Ovary (tissue), 10 donors: ENCODE measurements at places on chromosomes 3 and 15. TPM values are rescaled to one million over a fixed set of nuclear protein-coding genes. Genes with fewer than 3 reads are reported as not detected.

DNA sequence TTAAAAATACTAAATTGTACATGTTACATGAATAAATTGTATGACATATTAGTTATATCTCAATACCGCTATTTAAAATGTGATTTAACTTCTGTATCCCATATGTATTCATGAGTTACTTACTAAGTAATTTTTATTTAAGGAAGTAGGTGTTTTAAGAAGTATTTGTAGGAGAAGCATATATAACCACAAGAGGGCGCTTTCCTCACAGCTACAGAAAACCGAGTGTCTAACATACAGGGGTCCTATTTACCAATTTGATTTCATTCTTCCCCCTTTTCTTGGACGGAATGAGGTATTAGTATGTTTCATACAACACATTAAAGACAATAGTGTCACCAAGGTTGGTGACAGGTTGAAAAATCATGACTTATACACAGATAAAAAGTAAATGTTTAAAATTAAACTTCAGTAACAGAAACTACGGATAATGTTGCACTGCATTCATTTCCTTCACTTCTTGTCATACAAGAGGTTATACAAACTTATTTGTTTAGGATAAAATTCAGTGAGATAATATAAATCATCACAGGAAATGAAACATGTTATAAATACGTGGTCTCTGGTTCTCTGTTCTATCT is 253.6 kb downstream of the MAGI1 start:
- no peak for DNase-seq

GRCh38 chr3:20225769-20226168 is 39.8 kb upstream of the SGO1 start:
- no peak for DNase-seq

- no peak for DNase-seq
These were observed 15.0 kb downstream of the ATR start for GRCh38 chr3:142563496-142563997.

DNA sequence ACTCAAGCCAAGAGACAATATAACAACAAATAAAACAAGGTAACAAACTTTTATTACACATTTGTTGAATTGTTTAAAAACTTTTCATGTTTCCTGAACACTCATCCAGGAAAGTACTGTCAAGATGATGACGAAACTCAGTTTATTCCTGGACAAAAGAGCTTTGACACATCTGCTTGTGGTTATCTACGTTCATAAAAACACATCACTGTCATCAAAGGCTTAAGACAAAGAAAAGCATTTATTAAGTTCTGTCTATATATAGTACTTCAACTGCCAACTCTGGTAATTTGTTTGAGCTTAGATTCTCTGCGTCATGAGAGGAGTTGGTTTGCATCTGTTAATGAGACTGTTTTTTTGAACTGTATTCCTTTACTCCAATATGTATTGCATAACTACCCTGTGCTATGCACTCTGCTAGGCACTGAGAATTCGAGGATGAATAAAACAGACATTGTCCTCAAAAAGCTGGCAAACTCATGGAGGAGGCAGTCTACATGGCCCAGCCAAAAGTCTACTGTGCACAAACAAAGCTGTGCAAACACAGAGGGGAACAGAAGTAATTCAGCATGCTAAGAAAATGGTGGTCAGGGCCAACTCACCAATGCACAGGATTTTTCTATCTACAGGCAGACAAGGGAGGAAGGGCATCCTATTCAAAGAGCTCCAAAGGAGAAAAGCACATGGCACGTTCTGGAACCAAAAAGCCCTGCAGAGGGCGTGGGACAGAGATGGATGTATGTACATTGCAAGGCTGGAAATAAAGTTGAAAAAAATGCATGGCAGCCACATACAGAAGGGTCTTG is 21.5 kb downstream of the PLD1 start:
- no peak for DNase-seq

DNA sequence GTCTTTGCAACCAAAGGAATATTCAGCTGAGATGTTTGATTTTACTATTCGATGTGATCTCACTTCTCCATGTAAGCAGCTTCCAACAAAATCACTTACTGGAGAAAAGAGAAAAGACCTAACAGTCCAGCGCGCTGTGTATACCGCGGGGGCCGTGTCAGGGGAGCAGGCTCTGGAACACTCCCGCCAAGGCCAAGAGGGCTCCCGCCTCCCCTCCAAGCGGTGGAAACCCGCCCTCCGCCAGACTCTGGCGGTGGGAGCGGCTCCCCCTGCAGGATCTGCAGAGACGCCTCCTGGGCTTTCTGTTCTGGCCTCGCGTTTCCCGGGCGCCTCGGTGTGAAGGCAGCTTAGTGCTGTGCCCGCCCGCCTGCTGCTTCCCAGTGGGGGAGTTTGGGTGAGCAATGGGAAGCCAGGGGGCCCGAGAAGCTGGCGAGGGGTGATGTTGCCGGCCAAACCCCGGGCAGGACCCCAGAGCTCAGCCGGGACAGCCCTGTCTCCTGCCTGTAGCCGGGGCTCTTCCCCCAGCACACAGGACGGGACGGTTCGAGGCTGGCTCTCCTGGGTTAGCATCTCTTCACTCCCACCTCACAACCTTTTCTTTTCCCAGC is 36.3 kb downstream of the CHST14 start:
- peak; percentile 90 for DNase-seq

- DNase-seq, result no peak
These were observed 39.7 kb downstream of the SEMA5B start for GRCh38 chr3:122987736-122988319.

DNA sequence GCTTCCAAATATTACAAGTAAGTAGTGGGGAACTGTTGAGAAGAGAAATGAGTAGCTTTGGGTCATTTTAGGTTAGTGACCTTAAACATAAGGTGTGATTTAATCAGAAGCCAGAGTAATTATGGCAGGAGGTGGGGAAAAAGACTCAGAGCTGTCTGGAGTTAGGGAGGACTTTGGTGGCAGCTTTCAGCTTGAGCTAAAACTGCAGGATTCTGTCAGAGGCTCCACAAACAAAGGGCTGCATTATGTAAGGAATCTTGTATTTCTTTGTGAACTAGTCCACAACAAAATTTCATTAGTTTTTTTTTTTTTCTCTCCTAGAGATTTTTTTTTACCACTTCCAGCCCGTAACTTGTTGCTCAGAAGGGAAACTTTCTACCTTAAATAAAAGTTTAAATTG is 345.3 kb downstream of the TIGIT start:
- DNase-seq, result no peak

DNA sequence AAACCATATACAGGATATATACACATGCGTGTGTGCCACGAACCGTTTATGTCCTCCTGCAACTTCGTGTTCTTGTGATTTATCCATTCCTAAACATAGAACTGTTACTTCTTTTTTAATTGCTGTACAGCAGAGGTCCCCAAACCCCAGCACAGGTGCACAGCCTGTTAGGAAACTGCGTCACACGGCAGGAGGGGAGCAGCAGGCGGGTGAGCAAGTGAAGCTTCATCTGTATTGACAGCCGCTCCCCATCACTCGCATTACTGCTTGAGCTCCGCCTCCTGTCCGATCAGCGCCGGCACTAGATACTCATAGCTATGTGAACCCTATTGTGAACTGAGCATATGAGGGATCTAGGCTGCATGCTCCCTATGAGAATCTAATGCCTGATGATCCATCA is 34.9 kb upstream of the NRROS start:
- DNase-seq, result no peak

- no peak for DNase-seq
These were observed 133.3 kb downstream of the CMSS1 start for GRCh38 chr3:99950921-99951320.

GRCh38 chr3:39491733-39492350 is 24.4 kb downstream of the MOBP start:
- DNase-seq, result no peak

- DNase-seq, result no peak
These were observed 44.0 kb upstream of the ALDH1A3 start for GRCh38 chr15:100835636-100836035.

GRCh38 chr3:4534906-4535305 is 41.8 kb downstream of the ITPR1 start:
- DNase-seq, result no peak

ZCWPW2 gene
- 2.7 TPM for total RNA-seq

SYNM gene
- 14.9 TPM for total RNA-seq

KBTBD12 gene
- total RNA-seq, result 0.20 TPM
